ENCODE measurements at places on chromosomes 3 and 15.

GRCh38 chr15:79962178-79962577 is 8.8 kb downstream of the BCL2A1 start:
- peak; percentile 84 for DNase-seq

DNA sequence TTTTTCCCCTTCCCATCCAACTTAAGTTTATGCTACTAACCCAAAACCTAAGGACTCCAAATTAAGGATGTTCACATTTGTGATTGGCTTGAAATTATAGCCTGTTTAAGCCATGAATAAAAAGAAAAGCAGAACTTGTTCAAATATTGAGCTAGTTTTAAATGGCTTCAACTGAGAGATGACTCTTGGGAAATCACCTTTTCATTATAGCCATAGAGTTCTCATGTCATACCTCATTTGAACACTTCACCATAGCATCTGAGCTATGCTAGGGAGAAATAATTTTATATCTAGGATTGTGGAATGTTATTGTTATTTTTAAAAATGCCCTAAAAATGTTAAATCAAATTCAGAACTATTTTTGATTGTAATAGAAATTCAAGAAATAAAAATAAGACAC is 409.2 kb upstream of the RARB start:
- DNase-seq, result no peak

- no peak for DNase-seq
Observed at GRCh38 chr3:101642441-101642840, 34.5 kb downstream of the ZBTB11 start.

DNA sequence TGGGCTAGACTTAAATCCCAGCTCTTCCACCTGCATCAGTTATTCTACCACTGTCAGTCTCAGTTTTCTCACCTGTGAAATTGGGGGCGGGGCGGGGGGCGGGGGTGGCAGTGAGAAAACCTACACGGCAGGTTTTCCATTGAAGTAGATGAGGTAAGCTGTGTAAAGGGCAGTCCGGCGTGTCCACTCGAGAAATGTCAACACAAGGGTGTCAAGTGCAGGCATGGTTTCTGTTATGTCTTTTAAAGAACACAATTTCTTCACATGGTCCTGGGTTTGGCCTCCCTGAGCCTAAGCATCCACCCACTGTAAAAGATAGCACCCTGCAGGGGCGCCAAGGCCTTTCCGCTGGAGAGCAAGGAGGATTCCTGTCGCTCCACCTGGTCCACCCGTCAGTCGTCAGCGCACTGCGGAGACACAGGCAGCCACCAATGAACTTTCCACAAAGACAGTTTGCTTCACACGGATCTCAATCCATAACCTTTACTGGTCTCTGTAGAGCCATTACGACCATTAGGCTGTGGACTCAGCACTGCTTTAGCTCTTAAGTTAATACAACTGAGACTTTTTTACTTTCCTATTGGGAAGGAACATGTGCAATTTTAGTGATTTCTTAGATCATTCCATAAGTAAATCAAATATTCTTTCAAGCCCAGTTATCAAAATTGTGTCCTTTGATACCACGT is 99.5 kb upstream of the FOXB1 start:
- DNase-seq, result no peak

- no peak for DNase-seq
Observed at GRCh38 chr15:70437882-70438451, 325.4 kb downstream of the UACA start.

- no peak for DNase-seq
Observed at GRCh38 chr3:187064210-187065115, 74.8 kb downstream of the RPL39L start.

- DNase-seq, result no peak
Observed at GRCh38 chr3:188349933-188350332, 196.0 kb downstream of the LPP start.

GRCh38 chr3:111589303-111590142 is 5.6 kb downstream of the ZBED2 start:
- no peak for DNase-seq

GRCh38 chr3:120057029-120057428 is 37.2 kb downstream of the GSK3B start:
- no peak for DNase-seq

DNA sequence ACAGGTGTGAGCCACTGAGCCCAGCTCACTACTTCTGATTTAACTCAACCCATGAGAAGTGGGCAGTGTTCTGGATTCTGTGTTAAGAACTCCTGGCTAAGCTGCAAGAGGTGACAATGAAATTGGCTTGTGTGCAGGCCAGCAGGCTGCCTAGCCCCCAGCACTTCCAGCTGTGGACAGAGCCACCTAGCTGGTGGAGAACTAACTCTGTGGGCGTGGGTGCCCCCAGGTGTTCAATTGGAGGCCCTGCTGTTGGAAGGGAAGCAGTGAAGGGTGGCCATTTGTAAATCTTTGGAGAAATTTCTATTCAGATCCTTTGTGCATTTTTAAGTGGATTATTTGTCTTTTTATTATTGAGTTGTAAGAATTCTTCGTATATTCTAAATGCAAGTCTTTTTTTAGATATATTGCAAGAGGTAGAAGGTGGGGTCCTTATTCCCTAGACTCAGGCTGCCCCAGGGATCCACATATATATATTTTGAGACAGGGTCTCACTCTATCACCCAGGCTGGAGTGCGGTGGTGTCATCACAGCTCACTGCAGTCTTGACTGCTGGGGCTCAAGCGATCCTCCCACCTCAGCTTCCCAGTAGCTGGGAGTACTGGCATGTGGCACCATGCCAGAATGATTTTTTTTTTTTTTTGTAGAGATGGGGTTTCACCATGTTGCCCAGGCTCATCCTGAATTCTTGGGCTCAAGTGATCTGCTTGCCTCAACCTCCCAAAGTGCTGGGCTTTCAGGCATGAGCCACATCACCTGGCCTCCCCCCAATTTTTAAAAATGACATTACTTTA is 7.2 kb upstream of the SCAMP5 start:
- DNase-seq, result no peak

- no peak for DNase-seq
Observed at GRCh38 chr15:70523616-70524015, 239.7 kb downstream of the UACA start.

DNA sequence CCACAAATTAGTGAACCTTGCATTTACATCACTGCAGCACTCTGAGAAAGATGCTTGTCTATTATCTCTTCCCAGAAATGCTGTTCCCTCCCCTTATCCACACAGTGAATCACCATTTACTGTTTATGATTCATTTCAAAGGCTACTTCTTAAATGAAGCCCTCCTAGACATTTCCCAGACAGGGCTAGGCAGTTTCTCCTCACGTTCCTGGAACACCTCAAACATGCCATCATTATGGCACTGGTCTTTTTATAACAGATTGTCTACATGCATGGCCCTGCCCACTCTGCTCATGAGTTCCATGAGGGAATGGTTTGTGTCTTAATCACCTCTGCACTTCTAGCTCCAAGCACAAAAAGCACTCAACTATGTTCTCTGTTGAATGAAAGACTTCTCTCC is 32.2 kb upstream of the TM2D3 start:
- no peak for DNase-seq

DNA sequence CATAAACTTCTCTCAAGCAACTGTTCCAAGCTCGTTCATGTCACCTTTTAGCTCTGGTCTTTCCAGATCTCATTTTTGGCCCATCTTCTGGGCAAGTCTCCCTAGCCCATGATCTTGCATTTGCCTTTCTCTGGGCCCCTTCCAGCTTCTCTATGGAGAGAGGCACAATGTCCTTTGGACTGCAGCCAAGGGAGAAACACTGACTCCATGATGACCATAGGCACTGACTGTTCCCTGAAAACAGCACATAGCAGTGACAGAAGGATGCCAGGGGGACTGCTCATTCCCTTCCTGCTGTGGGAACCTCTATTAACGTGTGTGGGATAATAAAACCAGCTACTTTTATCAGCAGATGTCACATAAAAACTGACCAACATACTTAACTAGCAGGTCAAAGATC is 60.3 kb downstream of the STRIT1 start:
- DNase-seq, result no peak

DNA sequence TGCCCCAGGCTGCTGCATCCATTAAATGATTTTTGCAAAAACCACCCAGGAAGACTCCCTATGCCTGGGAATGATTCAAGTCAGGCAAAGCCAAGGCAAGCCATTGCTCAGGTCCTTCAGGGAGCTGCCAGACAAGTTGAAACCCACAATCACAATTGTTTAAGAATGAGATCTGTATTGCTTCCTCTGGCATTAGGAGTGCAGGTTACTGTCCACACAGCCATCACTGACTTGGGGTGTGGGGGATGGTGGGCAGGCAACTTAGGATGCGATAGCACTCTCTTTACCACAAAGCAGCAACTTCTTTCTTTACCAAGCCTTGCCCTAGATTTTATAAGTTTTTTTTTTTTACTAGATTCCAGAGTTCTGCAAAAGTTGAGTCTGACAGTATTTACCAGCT is 15.0 kb upstream of the IL20RB start:
- no peak for DNase-seq

DNA sequence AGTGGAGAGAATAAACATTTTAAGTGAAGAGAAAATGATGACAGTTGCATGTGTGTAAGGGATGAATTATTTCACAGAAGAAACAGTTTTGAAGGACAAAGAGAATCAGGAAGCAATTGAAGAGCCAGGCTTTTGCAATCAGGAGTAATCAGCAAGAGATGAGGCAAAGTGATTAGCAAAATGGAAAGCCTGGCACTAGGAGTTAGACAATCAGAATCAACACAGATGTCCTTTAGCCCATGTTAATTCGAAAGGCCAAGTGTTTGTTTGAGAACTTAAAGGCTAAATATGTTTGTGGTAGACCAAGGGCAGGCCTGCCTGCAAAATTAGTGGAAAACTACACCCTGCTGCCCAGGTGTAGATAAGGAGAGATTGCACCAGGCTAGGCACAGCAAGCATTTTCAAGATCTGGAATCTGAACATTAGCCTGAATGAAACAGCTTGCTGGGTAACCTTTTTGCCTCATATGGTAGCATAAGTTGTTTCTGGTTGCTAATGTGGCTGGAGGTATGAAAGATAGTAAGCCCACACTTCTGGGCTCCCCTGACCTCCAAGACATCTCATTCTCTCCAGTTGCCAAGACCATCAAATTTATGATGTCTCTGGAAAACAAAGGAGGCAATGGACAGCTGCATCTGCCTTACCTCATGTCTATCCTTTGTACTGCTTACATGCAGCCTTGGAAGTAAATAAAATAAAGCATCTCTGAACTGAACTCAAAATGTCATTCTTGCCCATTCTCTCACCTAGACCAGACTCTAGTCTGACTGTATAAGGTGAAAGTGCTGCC is 22.0 kb upstream of the LEKR1 start:
- peak; percentile 4 for DNase-seq

GRCh38 chr3:174958671-174959328 is 99.7 kb downstream of the NAALADL2 start:
- no peak for DNase-seq

- DNase-seq, result no peak
Observed at GRCh38 chr15:80820092-80820491, 40.9 kb downstream of the CEMIP start.

- no peak for DNase-seq
Observed at GRCh38 chr15:63083044-63083443, 38.6 kb upstream of the LACTB start.

GRCh38 chr3:8220291-8220690 is 281.3 kb upstream of the LMCD1 start:
- no peak for DNase-seq

DNA sequence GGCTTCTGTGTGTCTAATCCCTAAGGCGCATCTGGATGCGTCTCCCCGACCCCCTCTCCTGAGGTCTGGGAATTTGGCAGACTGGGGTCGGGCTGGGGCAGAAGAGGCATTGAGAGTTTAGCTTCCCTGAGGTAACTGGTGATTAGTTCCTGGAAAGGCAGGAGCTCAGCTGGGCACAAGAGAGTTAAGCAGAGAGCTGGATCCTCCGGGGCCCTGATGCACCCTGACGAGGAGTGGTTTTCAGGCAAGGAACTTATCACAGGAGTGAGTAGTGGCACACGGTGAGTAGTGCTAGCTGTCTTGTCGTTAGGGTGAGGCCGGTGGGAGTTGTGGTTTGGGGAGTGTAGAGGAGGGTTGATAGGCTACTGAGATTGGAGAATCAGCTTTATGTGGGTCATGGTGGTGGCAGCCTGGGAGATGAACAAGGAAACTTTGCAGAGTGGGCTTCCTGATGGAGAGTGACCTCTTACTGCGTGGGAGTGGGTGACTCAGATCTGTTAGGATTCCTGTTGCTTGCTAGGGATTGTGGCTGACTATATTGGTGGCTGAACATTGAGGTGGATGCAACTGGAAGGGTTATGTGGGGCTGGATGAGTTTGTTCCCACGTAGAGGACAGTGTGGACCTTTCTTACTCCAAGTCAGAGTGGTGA is 897 bp downstream of the RAD54L2 start:
- DNase-seq, result no peak

GRCh38 chr3:11567516-11568467 is 75.9 kb downstream of the VGLL4 start:
- no peak for DNase-seq

All from GF-D8 (cell line).